ENCODE measurements at places on chromosomes 16 and 17.

DNA sequence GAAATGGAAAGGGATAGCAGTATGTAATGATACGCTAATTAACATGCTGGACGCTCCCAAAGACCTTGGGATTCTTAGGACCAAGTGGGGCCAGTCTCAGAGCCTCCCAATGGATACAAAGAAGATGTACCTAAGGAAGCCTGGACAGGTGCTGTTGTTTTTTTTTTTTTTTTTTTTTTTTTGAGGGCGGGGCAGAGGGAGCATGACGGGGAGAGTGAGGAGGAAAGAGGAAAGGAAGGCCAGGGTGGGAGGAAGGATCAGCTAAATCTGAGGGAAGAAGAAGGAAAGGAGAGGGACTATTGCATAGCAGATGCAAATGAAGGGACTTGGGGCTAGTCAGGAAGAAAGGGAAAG is 2.5 kb downstream of the VAMP2 start:
- DNase-seq = no peak

DNA sequence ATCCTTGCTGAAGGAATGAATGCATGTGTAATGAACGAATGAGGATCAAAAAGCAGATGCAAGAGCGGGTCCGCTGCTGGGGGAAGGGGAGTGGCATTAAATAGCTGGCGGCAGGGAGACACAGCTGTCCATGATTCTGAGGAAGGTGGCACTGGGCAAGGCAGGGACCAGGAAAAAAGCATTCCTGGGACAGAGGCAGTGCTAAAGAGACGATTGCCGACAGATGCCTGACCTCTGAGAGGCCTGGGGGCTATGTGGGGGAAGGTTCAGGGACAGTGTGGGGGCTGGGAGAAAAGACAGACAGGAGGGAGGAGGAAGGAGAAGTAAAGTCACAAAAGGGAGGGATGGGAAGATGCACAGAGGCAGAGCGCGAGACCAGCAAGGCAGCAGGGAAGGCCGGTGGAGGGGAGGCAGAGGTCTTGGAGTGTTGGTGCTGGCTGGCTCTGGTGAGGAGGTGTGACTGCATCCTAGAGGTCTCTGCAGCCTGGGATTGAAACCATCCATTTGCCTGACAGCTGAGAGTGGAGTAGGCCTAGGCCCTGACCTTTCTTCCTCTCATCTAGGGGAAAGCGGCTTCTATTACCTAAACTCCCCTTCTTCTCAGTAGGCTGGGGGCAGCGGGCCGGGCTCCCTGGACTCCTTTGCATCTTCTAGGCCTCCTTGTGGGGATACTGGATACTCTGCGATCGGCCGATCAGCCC is 109.9 kb downstream of the SDK2 start:
- no peak for DNase-seq

DNA sequence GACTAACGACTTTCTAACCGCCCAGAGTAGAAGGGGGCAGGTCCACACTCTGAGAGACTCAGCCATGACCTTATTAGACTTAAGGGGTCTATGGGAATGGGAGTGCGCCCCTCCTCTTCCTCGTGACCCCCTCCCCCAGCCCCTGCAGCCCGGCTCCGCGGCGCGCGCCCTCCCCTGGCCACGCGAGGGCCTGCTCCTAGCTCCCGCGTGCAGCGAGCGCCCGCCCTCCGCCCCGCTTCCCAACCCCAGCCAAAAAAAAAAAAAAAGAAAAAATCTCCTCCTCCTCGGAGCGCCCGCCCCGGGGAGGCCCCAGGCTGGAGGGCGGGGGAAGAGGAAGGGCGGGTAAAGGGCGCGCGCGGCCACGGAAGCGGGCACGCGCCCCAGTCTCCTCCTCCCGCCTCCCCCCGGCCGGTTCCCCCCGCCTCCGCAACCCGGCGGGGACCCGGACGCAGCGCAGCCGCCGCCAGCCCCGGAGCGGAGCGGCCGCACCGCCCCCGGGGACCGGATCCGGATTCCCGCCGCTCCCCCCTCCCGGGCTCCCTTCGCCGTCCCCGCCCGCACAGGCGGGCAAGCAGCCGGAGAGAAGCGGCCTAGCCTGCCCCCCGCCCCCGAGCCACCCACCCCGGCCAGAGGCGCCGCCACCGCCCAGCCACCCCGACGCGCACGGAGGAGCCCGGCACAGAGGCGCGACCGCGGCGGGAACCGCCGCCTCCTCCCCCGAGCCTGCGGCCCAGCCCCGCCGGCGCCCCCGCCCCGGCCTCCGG is 949 bp downstream of the UBTF start:
- peak; percentile 80 for DNase-seq

DNA sequence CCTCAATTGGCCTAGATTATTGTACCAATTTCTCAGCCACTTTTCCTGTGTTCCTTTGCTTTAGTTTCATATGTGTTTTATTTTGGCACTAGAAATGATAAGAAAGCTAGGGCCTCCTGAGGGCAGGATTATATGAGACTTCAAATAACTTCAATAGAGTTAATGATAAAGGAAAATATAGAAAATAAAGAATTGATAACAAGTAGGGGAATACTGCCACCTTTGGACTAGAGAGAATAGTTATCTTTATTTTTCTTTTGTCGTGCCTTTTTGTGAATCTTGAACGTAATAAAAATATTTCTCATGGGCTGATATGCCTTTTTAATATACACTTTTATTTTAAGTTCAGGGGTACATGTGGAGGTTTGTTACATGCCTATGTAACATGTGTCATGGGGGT is 29.3 kb upstream of the RBL2 start:
- DNase-seq = no peak

- DNase-seq = peak; percentile 92
Observed at GRCh38 chr17:20155258-20156195, 146.4 kb downstream of the SPECC1 start.

DNA sequence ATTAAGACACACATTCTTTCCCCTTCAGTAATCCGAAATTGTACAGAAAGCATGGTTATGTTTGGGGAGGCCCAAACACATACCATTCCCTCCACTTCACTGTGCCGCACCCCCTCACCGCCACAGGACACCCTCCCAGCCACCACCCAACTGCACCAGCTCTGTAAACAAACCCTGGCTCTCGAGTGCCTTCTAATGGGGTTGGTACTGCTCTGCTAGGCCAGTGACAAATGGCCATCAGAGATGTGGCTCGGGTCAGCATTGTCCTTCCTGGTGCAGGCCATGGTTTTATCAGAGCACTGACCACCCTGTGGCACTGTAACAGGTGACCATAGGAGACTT is 24.0 kb upstream of the SREBF1 start:
- DNase-seq = no peak

- no peak for DNase-seq
Observed at GRCh38 chr16:97822-98221, 19.8 kb downstream of the MPG start.

- DNase-seq = no peak
Observed at GRCh38 chr16:84193480-84193879, 2.5 kb downstream of the ADAD2 start.

- DNase-seq = no peak
Observed at GRCh38 chr17:41989702-41990419, 23.3 kb downstream of the CNP start.

DNA sequence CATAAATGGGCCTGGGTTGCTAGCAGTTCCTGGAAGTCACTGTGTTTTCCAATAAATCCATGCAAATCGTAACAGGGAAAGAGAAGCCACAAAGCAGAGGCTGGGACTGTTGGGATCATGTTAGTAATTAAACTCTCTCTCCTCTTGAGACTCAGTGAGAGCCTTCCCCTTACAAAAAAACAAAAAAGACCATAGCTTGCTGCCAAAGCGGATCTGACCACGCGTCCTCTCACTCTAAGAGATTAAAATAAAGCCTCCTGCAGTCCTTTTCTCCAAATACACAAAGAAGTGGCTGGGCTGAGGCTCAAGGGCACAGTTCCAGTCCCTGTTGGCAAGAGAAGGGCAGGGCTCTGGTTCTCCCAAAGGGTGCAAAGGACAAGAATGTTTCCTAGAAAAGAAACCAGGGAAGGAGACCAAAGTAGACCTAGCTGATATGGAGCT is 38.5 kb downstream of the PIGL start:
- no peak for DNase-seq

- DNase-seq = no peak
Observed at GRCh38 chr17:45299361-45299760, 17.5 kb downstream of the MAP3K14 start.

- DNase-seq = no peak
Observed at GRCh38 chr17:82228278-82228841, 482 bp upstream of the SLC16A3 start.

GRCh38 chr17:41750862-41751261 is 16.4 kb upstream of the HAP1 start:
- no peak for DNase-seq

DNA sequence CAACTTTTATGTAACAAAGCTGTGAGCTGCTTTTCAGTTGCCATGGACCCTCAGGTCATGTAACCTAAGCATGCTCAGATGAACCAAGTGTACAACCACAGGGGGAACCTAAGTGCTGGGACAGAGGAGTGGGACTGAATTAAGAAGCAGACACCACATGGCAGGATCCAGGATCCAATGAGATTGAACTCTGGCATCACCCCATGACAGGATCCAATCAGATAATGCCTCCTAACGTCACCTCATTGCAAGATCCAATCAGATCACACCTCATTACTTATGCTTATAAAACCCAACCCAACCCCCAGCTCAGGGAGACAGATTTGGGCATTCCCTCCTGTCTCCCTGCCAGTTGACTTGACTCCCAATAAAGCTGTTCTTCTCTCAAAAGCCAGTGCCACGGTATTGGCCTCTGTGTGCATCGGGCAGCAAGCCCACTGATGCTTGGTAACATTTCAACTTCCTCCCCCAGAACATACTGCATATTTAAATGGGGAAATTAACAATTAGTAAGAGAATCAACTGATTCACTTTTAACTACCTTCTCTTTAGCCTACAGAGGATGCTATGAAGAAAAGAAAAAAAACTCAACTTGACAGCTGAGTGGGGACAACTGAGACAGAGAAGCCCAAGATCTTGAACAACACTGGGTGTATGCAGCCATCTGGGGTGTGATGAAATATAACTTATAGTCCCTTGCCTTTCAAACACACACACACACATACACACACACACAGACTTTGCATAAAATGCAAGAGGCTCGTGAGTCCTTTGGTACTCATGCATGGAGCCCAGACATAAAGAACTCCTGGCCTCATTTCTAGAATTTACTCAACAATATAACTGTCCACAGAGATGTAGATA is 148.4 kb downstream of the SLC39A11 start:
- no peak for DNase-seq

DNA sequence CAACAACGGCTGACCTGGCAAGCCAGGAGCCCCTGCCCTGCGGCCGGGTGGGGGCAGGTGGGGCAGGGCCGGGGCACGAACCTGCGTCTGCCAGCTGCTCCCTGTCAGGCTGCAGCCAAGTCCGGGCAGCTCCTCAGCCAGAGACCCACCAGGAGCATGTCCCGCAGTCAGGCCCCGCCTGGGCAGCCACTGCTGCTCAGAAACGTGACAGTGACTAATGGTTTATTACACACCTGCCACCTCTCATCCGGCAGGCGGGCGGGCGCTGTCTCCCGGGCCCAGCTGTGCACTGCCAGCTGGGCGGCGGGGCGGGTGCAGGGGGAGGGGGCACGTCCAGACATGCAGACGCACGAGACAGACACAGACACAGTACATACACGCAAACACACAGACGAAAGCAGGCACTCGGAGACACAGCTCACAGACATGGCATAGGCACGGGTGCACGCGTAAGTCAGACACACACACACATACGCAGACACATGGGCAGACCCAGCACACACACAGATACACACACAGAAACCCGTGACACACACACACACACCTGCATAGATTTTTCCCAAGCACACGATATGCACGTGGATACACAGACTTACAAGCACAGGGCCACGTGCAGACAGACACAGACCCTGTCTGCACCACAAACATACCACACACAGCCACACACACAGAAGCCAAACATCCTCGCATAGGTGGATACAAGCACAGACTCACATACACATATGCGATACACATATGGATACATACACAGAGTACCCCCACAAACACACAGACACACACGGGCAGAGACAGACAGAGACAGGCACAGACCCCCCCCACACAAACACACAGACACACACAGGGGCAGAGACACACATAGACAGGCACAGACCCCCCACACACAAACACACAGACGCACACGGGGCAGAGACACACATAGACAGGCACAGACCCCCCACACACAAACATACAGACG is 248.3 kb upstream of the CIBAR2 start:
- DNase-seq = peak; percentile 66

- no peak for DNase-seq
Observed at GRCh38 chr16:23072084-23072599, 77.1 kb downstream of the USP31 start.

- DNase-seq = no peak
Observed at GRCh38 chr17:6137716-6138502, 67.7 kb downstream of the WSCD1 start.

GRCh38 chr16:15440852-15441251 is 6.5 kb downstream of the BMERB1 start:
- no peak for DNase-seq

- DNase-seq = peak; percentile 59
Observed at GRCh38 chr17:63998050-63998720, at the start of gene PRR29. Gene PRR29 (plus strand): TSS chr17:63998351. CDS start chr17:63998365, 14 bp downstream.

GRCh38 chr16:87847785-87848675 is 21.3 kb downstream of the SLC7A5 start:
- DNase-seq = no peak

DNA sequence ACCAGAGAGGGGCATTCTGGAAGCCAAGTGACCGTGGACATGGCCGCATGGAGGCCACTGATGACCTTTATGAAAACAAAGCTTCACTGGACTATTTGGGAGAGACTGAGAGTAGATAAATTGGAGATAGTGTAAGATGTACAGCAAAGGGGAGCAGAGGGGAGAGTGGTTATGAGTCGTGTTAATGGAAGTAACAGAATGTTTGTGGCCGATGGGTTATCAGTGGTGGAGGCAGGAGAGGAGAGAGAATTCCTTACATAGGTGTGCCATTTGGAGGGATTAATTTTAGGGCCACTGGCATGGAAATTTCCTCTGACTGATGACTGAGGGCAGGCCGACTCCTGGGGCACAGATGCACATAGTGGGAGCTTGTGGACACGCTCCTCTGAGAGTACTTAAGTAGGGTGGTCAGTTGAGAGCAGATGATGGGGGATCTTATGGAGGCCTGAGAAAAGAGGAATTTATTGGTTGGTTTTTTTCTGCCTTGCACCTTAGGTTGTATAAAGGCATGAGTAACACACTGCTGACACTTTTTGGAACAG is 19.2 kb downstream of the PRPSAP2 start:
- no peak for DNase-seq

DNA sequence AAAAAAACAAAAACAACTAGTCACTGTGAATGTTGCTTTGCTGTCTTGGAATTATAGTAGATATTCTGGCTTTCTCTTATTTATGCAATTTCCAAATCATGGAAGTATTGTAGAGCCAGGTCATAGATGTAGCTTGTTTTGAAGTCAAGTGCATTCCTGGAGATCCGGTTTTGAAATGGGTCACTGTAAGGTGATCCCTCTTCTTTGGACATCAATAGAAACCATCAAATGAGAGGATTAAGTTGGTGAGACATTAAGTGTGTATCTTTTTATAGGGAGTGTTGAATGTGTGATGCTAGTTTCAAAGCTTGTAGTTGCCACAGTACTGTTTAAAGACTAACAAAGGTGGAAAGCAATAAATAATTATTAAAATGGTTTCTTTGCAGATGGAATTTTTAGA is 4.5 kb downstream of the PRKAR1A start:
- no peak for DNase-seq
